ENCODE measurements at places on chromosomes 4 and X.

- DNase-seq: no peak
These were observed 184.4 kb upstream of the CXorf66 start for GRCh38 chrX:140149761-140150160.

GRCh38 chr4:118173956-118174725 lies 139.9 kb downstream of the NDST3 start:
- DNase-seq: peak; percentile 86

DNA sequence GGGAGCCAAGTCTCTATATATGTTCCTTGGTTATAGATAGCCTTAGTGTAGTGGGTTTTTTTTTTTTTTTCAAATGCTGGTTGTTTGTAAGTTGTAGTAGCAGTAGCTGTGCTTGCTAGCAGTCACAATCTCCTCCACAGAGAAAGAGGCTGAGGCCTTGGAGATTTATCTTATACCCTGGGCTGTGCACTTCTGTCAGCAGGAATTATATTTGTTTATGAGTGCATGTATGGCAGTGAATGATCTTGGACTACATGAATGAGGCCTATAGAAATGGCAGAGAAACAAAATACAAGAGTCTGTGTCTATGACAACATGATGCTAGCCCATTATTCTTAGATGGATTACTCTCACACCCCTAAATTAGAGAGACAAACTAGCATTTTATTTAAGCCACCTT lies 1674.2 kb upstream of the ADGRL3 start:
- DNase-seq: no peak

DNA sequence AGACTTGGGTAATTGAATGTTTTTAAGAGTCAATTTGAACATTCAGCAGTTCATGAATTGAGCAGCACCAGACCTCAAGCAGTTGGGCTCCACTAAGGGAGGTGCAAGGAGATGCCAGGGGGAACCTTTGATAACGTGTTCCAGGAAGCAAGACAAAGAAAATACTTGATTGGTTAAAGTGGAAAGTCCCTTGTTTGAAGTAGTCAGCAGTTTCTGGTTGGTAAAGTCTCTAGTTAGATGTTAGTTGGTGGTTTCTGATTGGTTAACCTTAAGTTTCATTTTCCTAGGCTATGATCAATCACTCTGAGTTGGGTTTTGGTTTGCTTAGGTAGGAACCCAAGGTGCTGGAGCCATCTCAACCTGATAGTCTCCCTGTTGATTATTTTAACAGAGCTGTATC lies 4.0 kb downstream of the HERC6 start:
- peak; percentile 26 for DNase-seq

DNA sequence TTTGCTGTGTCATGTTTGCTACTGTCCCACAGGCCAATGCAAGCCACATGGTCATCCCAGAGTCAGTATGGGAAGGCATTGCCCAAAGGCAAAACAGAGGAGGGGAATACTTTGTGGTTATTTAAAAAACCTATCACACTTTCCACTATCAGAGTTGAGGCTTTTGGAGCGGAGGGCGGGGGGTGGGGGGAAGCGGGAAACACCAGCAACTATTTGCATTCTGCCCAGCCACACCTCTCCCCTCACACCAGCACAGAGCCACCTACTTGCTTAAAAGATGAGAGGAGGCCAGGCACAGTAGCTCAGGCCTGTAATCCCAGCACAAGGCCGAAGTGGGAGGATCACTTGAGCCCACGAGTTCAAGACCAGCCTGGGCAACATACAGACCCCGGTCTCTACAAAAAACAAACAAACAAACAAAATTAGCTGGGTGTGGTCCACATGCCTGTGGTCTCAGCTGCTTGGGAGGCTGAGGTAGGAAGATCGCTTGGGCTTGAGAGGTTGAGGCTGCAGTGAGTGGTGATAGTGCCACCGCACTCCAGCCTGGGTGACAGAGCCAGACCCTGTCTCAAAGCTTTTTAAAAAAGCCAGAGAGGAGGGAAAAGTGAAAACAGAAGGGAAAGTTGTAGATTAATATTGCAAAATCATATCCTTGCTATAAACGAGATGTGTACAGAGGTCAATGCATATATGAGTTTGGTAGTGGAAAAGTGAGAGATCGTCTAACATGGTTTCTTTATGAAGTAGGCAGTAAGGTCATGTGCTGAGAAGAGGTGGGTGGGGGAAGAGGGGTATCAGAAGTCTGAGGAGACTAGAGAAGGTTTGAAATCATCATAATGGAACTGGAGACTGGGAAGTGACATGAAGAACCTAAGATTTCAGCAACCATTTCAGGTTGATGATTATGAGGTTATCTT lies 1.9 kb upstream of the CHST7 start:
- no peak for DNase-seq

DNA sequence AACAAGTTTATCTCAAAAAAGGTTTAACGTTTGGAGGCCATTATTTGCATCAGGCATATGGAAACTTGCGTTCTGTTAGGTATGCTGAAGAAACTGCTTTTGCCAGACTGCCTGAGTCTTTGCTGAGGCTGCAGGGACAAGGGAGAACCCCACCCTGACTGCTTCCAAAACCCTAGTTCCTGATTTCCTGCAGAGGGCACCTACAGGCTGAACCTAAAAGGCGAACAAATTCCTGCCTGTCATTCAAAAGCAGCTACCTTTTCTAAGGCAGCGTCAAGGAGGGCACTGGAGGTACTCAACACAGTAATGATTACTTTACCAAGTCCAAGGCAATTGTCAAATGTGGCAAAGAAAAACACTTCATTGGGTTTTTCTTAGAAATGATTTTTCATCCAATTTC lies 578 bp upstream of the CORIN start:
- DNase-seq: no peak

GRCh38 chrX:39528161-39528916 lies 569.4 kb downstream of the BCOR start:
- DNase-seq: no peak

- DNase-seq: no peak
These were observed 193.3 kb upstream of the PGRMC2 start for GRCh38 chr4:128480945-128481344.

DNA sequence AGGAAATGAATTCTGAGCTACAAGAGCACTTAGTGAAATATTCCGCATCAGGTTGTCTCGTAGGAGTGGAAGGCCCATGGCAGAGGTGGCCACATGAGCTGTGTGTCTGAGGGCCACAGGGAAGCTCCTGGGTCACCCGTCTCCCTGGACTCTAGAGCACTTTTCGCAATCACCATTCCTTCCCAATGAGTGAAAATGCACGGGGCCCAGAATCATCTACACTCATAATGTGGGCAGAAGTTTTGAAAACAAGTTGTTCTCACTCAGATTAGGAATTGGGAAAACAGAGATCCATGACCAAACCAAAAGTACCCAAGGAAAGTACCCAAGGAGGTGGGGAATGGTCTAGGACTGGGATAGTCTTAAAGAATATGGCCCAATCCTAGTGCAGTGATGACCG lies 94.4 kb downstream of the SCD5 start:
- peak; percentile 52 for DNase-seq

GRCh38 chr4:3369781-3370674 lies 71.7 kb upstream of the HGFAC start:
- DNase-seq: peak; percentile 95

- peak; percentile 73 for DNase-seq
These were observed 600.6 kb downstream of the ANKRD50 start for GRCh38 chr4:124111922-124112321.

- DNase-seq: peak; percentile 54
These were observed 24.0 kb downstream of the HAND2 start for GRCh38 chr4:173505924-173506518.

- peak; percentile 61 for DNase-seq
These were observed 28.3 kb upstream of the AP1S2 start for GRCh38 chrX:15882704-15883539.

DNA sequence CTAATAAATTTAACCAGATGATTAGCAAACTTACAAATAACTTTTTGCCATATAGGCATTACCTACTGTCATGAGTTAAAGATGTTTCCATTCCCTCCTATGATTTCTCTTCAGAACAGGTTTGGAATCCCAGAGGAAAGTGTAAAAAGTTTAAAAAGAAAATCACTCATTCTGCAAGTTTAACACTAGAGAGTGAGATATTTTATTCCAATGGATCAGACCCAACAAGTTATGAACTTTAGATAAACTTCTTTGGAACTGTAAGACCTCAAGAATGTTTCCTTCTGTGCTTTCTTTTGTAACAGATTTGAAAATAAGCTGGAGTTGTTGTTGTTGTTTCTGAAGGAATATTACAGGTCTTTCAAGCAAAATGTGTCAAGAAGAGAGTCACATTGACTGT lies 51.6 kb downstream of the PPP3CA start:
- DNase-seq: no peak

DNA sequence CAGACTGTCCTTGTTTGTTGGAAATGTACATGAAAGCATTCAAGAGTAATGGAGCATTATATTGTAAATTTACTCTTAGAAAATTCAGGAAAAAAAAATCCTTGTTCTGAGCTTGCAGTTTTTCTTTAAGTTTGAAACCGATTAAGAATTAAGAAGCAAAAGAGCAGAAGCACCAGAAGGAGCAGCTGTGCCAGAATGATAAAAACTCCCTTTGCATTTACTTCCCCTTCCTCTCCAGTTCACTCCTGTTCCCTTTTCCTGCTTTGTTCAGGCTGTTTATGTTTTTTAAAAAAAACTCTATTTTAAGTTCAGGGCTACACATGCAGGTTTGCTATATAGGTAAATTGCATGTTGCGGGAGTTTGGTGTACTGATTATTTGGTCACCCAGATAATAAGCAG lies 90.3 kb downstream of the ATOH1 start:
- no peak for DNase-seq

DNA sequence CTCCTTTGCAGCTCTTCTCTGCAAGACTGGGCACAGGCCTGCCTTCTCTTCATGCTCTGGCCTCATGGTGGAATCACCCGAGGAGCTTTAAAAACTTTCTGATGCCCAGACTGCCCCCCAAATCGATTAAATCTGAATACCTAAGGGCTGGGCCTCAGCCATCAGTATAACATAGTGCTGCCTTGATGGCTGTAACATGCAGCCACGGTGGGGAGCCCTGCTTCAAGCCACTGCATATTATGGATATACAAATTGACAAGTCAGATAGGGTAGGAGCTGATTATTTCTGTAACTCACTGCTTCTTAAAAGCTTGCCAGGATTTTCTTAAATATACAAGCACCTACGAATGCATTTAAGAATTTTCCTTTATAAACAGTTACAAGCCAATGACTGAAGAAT lies 40.5 kb downstream of the GPM6B start:
- DNase-seq: no peak

DNA sequence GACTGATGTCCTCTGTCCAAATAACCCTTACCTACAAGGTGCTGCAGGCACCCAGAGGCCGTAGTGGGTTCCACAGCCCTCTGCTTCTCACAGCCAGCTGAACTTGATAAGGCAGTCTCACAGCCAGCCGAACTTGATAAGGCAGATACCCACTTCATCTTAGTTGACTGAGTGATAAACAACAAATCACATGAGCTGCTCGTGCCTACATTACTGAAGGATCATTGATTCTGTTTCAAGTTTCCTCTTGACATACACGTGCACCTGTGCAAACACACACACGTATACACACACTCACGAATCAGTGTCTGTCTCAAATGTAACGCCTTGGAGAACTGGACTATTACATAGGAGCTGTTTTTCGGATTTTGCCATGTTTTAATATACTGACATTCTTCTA lies 276.3 kb downstream of the DCTD start:
- DNase-seq: no peak

- no peak for DNase-seq
These were observed 278.4 kb downstream of the IL15 start for GRCh38 chr4:141914746-141915145.

DNA sequence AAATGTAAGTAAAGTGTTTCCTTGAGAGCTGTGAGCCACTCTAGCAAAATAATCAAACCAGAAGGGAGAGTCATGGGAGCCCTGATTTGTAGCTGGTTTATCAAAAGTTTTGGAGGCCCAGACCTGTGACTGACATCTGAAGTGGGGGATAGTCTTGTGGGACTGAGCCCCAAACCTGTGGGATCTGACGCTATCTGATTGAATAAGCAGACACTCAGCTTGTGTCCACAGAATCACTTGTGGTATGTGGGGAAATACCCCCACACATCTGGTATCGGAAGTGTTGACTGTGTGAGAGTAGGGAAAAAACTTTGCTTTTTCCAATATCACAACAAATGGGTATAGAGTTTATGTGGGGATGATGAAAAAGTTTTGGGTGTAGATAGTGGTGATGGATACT lies 35.4 kb downstream of the FUNDC1 start:
- DNase-seq: no peak

- no peak for DNase-seq
These were observed 110.2 kb downstream of the GNL3L start for GRCh38 chrX:54640103-54640690.

- no peak for DNase-seq
These were observed 504.5 kb upstream of the GALNTL6 start for GRCh38 chr4:171308661-171309060.

DNA sequence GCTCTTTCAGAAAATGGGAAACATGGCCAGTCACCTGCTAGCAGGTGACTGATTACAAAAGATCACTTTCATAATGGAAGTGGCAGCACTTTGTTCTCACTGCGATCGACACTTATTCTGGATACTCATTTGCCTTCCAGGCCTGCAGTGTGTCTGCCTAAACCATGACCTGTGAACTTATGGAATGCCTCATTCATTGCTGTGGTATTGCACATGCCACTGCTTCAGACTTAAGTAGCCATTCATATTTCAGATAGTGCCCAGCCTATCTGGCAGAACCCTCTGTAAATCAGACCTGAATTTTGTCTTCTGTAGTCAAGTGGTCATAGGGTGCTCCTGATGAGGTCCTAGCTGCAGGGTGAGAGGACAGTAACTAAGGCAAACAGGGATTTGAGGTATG lies 23.3 kb upstream of the MGST2 start:
- peak; percentile 89 for DNase-seq

DNA sequence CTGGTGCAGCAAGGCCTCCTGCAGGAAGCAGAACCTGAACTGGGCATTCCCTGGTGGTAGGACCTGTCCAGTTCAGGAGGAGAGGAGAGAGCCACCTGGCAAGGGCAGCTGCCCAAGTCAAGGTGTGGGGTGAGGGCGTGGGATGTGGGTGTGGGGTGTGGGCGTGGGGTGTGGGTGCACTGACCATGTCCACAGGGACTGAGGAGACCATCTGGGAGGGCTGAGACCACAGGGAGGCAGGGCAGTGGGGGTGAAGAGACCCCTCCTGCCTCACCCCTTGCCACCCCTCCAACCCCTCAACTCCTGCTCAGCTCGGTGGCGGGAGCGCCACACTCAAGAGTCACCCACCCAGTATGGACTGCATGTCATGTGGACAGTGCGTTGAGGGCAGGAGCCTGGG lies 117.9 kb downstream of the CPZ start:
- DNase-seq: no peak

DNA sequence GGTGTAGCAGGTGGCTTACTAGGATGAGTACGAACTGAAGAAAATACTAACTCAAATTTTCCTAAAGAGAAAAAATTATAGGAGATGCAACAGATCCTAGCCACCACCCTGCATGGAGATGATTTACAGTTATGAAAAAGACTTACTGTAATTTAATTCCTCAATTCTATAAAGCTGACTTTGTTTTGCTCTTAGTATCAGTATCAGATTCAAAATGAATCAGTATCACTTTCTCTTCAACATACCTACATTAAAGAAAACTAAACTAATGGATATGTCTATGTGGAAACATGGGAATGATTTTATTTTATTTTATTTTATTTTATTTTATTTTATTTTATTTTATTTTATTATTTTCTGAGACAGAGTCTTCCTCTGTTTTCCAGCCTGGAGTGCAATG lies 525.8 kb downstream of the NLGN4X start:
- DNase-seq: no peak

Data from EL (cell line).